ENCODE measurements at places on chromosomes 12 and 14.

- DNase-seq, result no peak
These were observed 12.3 kb downstream of the DENND5B start for GRCh38 chr12:31578632-31579031.

GRCh38 chr12:105507311-105508038, 177.0 kb downstream of the C12orf75 start:
- DNase-seq, result no peak

GRCh38 chr12:108803428-108804105, 53.8 kb downstream of the SSH1 start:
- DNase-seq, result peak; percentile 7

DNA sequence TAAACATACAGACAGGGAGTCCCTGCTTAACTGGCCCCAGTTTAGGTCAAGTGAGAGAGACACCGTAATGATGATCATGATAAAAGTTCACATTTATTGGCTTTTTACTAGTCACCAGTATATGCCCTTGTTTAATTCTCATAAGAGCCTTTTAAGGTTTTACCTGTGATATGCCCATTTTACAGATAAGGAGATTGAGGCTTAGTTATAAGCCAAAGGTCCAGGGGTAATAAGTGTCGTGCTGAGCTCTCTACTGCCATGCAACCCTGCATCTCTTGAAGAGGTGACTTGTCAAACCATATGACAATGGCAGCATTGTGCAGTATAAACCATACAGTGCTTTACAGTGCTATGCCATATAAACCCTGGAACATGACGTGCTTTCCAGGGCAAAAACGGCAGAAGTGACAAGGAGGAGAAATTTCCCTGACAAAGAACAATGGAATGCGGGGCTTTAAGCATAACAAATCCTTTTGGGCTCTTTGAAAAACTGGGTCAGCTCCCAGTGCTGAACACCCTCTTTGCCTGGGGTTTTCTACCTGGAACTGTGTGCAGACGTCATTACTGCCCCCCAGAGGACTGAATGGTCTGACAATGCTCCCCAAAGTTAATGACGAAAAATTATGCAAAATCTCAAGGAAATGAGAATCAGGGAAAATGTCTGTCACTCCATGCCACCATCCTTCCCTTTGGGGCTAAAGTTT, 59.7 kb upstream of the C14orf132 start:
- DNase-seq, result no peak

DNA sequence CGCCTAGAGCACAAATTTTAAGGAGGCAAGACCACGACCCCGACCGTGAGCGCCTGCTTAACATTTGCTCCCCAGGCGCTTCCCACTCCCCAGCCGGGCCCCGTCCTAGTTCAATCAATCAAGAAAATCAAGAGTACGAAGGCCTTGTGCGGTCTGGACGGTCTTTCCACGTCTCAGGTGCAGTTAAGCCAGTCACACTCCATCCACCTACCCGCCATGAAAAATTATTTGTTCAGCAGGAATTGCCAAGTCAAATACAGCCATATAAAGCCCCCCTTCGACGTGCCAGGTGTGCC, 603 bp upstream of the LRR1 start:
- no peak for DNase-seq

GRCh38 chr12:10142976-10143589, 13.1 kb upstream of the CLEC7A start:
- no peak for DNase-seq

All from NK-92 treated with Interleukin-12 subunit alpha and Interleukin-12 subunit beta, amount 100 ng/mL, for 24 hours (cell line).